HT1080 (cell line): ENCODE measurements at places on chromosomes 5 and 9.

DNA sequence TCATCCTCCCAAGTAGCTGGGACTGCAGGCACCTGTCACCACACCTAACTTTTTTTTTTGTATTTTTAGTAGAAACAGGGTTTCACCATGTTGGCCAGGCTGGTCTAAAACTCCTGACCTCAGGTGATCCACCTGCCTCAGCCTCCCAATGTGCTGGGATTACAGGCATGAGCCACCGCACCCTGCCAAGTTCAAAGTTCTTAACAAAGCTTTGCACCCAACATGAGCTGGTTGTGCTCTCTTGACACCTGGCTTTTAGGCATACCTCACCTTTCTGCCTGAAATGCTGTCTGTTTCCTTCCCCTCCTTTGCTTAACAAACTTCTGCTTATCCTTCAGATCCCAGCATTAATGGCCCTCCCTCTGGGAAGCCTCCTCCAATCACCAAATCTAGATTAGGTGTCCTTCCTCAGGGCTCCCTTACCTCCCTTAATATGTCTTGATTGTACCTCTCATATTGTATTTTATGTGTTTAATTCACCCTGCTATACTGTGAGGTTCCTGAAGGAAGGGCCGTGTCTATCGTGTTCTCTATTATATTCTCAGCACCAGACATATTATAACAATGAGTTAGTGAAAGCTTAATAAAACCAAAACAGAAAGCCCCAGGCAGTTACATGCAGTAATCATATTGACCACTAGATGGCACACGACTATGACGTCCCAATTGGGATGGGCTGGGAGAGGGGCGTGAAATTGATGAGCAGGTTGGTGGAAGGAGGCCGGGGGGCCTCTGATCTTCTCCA lies 62.9 kb upstream of the PPARGC1B start:
- peak; percentile 35 for DNase-seq

GRCh38 chr5:133334796-133335639 lies 277.3 kb downstream of the FSTL4 start:
- DNase-seq, result no peak

DNA sequence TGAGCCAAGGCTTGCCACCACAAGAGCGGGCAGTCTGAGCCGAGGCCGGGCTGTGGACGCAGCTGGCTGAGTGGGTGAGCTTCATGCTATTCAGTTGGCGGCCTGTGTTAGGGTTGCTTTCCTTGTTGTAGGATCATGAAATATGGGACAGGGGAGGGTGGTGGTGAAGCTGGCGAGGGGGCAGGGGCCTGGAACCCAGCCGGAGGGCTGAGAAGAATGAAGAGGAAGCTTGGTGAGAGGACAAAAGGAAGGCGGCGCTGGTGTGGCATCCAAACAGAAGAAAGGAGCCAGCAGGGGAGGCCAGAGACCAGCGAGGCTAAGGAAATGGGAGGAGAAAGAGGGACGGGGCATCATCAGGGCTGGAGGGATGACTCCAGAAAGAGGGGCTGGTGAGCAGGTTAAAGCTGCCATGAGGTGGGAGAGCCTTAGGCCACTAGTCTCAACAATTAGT lies 18.3 kb downstream of the RALGPS1 start:
- DNase-seq, result no peak

- DNase-seq, result no peak
Observed at GRCh38 chr5:9524941-9525340, 20.9 kb downstream of the SEMA5A start.

DNA sequence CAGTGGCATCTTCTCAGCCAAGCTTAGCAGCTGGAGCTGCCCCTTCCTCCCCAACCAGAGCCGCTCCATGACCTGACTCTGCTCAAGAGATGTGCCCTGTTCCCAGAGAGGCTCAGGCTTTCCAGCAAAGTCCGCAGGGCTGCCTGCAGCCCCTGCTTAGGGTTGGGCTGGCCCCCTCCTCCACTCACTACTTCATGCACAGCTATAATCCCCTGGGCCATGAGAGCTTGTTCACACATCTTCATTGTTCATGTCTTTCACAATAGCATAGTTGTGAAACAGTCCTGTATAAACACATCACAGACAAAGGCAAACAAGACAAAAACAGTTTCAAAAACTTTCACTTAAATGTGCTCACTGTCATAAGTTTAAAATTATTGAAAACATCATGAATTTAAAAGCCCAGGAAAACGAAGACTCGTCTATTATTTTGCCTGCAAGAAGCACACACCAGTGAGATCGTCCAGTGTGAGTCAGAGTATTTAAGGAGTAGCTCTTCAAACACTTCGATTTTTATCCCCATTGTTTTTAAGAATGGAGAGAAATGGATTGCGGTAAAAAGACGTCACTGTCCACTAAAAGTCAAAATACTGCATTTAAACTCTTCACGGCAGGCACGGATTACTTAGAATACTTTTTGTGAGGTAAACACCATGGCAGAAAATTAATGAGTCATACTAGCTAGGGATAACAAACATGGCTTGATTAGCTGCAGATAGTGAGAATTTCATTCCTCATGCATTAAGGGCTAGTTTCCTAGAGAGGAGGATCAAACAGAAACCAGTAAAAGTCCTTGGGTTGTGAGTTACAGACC lies 40.7 kb upstream of the S1PR3 start:
- no peak for DNase-seq

- DNase-seq, result no peak
Observed at GRCh38 chr5:52517667-52518066, 270.0 kb upstream of the ITGA1 start.

- DNase-seq, result no peak
Observed at GRCh38 chr9:14608540-14608939, 84.7 kb downstream of the ZDHHC21 start.

DNA sequence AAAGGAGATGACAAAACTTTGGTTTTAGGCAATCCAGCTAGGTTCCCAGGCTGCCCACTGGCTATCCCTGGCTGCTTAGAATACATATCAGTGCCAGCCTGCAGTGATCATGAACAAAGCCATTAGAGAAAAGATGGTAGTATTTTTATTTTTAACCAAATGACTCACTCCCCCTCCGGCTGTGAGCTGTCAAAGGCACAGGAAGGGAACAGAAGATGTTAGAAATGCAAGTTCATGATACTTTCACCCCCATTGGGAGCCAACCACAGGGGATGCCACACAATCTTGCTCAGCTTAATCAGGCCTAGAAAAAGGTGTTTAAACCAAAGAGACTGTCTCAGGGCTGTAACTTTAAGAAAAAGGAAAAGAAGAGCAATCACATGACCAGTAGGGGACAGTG lies 70.3 kb upstream of the ASTN2 start:
- DNase-seq, result peak; percentile 60

DNA sequence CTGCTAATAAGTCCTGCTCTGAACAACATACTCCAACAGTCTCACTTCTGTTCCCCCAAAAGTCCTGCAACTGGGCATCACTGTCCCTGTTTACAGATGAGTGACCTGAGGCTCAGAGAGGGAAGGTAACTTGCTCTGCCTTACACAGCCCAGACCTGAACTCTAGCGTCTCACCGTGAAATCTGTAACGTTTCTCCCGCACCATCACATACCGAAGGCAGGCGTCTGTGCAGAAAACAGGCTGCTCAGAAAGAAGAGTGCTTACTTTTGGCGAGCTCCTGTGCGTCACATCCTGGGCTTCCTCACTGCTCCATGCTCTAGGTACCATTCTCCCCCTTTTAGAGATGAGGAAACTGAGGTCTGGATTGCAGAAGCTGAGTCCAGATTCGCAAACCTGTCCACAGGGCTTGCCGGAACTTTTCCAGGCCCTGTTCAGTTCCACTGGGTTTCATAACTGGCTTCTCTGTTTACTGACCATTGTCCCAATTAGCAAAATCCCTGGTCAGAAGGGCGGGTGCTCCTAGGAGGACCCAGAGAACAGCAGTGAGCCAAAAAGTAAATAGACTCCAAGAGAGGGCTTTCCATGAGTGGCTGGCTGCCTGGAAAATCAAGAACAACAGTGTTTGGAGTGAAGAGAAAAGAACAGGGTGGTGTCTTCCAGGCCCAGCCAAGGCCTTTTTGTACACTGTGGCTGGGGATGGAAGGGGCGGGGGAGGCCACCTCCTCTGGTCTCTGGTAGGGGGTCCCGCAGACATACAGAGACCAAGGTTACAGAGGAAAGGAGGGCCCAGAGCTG lies 27.1 kb downstream of the GSN start:
- no peak for DNase-seq

DNA sequence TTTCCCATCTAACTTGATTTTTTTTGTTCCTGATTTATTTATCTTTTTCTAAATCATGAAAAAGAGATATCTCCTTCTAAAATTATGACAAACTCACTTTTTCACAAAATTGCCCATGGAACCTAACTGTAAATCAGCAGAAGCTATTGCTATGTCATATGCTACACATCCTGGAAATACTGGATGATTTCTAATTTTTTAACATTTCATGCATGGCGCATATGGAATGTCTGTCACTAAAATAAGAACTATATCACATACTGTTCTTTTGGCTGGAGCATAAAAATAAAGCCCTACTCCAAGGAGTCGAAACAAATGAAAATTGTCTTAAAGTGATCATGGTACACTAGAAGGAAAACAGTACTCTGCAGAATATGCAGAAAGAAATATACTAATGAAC lies 60.6 kb downstream of the CAMK4 start:
- no peak for DNase-seq

DNA sequence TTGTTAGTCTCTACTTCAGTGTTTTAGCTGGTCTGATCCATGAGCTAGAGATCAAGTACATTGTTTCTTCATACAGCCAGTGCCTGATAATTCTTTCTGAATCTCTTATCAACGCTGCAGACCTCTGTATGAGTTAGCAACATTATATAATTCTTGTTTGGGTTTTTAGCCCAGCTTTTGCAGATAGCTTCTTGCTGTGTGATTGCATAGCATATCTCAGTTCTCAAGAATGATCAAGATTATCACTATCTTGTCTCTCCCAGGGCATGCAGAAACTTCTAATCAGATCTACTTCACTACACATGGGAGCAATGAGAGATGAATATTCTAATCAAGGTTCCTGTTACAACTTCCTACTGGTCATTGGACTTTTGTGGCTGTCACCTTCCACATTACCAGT lies 158.3 kb downstream of the FAM174A start:
- DNase-seq, result no peak
